A549 (cell line): ENCODE measurements at places on chromosomes 6 and 20. TPM values are rescaled to one million over a fixed set of nuclear protein-coding genes. Genes with fewer than 3 reads are reported as not detected.

GRCh38 chr20:5544712-5545111 is 205.5 kb upstream of the SHLD1 start:
- no peak for DNase-seq

- DNase-seq, result no peak
Measured at GRCh38 chr6:138528137-138528536, 28.8 kb upstream of the NHSL1 start.

- DNase-seq, result no peak
Measured at GRCh38 chr6:77502981-77503380, 39.7 kb upstream of the HTR1B start.

GRCh38 chr20:7806831-7807230 is 133.4 kb downstream of the HAO1 start:
- no peak for DNase-seq

GRCh38 chr6:50381099-50381415 is 331.3 kb upstream of the DEFB112 start:
- no peak for DNase-seq

The GTSF1L gene
- polyA plus RNA-seq, result not detected in 3 replicates

The FOXS1 gene
- polyA plus RNA-seq, result 1.9 to 3.7 TPM (median 3.4 TPM) in 3 replicates
